Activated T-cell treated with anti-CD3 and anti-CD28 coated beads, Interleukin-2, amount 50 U/mL, for 48 hours (primary cell): ENCODE measurements at places on chromosomes 6 and 20.

- no peak for DNase-seq
These were observed 656.2 kb downstream of the FRK start for GRCh38 chr6:115404446-115404845.

- no peak for DNase-seq
These were observed 129.1 kb downstream of the PREX1 start for GRCh38 chr20:48698507-48699267.

DNA sequence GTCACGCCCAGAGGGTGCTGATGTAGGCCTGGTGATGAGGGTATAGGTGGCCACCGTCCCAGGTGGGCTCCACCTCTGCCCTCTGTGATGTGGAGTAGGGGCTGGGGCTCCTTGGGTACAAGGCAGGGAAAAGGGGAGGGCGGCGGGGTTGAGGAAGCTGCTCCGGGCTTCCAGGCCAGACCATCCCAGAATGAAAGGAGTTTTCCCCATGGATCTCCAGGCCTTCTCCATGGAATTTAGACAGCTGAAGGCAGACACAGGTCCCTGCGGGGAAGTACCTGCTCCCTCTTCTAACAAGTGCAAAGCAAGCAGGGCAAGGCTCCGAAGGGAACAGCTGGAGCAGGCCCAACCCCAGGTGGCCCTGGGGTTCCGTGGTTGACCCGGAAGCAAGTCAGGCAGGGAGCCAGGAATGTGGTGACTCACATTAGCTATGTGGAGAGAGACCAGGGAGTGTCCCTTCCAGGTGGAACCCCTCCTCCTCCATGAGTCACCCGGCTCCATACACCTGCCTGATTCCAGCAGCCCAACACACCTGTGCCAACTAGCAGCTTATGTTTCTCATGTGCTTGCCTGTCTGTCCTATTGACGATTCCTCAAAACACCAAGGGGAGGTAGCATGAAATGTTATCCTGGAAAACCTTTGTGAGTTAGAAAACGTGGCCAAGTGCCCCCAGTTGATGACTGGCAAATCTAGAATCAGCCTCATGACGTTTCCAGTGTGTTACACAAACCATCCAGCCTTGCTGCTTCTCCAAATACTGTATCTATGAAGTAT, 59.7 kb upstream of the SNX9 start:
- DNase-seq: no peak

DNA sequence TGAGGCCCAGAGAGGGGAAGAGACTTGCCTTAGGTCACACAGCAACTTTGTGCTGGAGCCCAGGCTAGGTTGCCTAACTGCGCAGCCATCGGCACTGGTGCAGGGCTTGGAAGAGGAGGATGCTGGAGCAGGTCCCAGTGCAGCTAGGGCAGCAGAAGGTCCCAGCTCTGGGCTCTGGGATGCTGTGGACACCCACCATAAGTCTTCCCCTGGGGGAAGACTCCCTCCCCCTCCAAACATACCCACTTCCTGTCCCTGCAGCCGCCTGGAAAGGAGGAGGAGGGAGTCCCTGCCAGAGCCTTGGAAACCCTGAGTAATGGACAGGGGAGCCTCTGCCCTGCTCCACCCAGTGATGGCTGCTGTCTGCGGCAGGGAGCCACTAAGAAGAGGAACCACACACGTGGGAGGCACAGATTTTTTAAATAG, 93.6 kb downstream of the NCR2 start:
- peak; percentile 55 for DNase-seq

DNA sequence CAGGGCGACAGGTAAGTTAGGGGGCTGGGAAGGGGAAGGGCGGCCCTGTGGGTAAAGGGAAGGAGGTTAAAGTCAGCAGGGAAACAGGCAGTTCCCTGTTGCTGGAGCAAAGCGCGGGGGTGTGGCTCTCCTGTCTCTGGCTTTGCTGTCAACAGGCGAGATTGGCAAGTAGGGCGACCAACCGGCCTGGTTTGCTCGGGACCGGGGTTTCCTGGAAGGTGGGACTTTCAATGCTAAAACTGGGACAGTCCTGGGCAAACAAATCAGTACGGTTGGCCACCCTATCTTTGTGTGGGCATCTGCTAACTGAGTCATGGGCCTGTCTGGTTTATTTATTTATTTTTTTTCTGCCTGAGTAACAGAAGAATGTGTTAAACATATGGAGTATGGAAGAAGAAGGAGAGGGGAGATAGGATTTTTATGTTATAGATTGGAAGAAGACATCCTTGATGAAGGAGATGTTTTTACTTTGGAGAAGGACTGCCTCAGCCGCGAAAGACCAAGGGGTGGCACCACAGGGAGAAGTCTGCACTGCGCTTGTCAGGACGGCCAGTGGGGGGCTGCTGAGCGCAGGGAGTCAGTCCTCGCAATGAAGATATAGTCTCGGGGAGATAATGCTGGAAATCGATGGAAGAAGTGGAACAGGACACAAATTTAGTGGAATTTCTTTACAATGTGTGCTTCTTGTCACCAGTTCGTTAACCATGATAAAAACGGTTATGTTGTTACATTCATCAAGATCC, 43.4 kb upstream of the ESR1 start:
- DNase-seq: peak; percentile 60

DNA sequence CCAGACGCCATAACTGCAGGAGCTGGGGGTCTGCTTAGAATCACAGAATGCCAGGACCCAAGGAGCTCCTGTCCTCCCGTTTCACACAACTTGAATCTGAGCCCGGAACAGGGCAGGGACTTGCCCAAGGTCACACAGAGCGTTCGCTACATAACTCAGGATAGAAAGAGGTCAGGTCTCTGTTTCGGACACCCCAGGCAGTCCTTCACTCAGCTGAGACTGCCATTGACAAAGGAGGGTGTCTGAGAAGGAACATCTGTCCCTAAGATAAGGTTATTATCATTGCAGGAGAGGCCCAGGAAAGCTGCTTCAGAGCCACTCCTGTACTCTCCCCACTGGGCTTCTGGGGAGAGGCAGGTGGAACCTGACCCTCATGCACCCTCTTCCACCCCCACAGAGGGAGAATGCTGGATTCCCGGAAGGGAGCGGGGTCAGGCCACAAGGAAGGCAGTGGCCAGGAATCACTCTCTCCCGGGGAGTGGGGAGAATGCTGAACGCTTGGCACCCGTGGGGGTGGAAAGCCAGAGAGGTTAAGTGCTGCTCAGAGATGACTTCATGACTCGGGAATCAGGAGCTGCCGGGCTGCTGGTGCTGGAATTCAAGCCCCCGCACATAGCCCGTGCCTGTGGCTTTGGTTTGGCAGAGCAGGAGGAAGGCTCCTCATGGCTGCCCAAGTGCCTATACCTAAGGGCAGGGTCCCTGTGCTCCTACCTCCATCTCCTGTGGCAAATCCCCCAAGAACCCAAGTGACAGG, 10.7 kb downstream of the SDC4 start:
- DNase-seq: no peak

GRCh38 chr20:63333241-63333836, 27.8 kb downstream of the CHRNA4 start:
- no peak for DNase-seq
